DMS 273 treated with DMSO at 0.1 percent for 48 hours (cell line): ENCODE measurements at places on chromosomes 4 and X.

- DNase-seq = no peak
Measured at GRCh38 chr4:87211249-87211952, 9.0 kb downstream of the KLHL8 start.

- no peak for DNase-seq
Measured at GRCh38 chrX:80808881-80809411, 731 bp downstream of the BRWD3 start.

GRCh38 chrX:85620466-85620865 lies 241.0 kb upstream of the POF1B start:
- no peak for DNase-seq

GRCh38 chrX:85012098-85012497 lies 8.4 kb downstream of the APOOL start:
- no peak for DNase-seq

DNA sequence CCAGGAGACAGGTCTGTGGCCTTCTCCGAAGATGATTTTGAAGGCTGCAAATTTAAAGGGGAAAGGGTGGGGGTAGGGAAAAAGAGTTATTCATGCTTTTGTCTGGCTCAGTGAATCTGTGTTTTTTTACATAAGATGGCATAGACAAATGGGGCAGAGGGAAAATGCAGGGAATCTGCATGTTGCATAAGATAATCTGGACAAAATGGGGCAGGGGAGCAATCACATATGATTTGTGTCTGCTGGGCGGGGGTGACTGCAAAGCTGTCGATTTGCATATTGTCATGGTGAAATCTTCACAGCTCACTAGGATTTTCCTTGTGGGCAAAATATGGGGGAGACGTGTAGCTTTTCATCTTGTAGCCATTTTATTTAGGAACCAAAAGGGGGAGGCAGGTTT lies 29.4 kb upstream of the GYG2 start:
- no peak for DNase-seq

- DNase-seq = no peak
Measured at GRCh38 chr4:118756429-118756828, 71.2 kb downstream of the METTL14 start.

DNA sequence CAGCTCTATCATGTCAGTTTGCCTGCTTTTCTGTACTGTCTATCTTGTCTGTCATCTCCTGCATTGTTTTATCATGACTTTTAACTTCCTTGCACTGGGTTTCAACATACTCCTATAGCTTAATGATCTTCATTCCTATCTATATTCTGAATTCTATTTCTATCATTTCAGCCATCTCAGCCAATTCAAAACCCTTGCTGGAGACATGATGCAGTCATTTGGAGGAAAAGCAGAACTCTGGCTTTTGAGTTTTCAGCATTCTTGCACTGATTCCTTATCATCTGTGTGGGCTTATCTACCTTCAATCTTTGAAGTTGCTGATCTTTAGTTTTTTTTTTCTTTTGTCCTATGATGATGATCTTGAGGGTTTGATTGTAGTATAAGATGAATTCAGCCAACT lies 493.8 kb upstream of the GALNT7 start:
- DNase-seq = no peak

DNA sequence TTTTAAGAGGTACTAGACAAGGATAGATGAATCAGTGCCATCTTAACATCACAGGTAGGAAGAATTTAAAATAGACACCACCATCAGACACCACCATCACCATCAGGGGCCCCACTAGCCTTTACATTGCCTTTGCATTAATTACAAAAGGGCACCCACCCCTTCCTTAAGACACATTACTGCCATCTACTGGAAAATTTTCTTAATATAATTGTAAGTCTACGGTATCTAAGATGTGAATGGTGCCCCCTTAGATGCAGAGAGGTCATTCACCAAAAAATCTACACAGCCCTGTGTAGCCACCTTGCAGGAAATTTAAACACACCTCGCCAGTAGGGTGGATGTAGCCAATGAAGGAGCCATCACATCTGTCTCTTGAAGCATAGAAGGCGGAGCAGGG lies 184.1 kb downstream of the MID1IP1 start:
- DNase-seq = no peak

GRCh38 chr4:80243274-80244018 lies 23.0 kb upstream of the FGF5 start:
- DNase-seq = no peak

DNA sequence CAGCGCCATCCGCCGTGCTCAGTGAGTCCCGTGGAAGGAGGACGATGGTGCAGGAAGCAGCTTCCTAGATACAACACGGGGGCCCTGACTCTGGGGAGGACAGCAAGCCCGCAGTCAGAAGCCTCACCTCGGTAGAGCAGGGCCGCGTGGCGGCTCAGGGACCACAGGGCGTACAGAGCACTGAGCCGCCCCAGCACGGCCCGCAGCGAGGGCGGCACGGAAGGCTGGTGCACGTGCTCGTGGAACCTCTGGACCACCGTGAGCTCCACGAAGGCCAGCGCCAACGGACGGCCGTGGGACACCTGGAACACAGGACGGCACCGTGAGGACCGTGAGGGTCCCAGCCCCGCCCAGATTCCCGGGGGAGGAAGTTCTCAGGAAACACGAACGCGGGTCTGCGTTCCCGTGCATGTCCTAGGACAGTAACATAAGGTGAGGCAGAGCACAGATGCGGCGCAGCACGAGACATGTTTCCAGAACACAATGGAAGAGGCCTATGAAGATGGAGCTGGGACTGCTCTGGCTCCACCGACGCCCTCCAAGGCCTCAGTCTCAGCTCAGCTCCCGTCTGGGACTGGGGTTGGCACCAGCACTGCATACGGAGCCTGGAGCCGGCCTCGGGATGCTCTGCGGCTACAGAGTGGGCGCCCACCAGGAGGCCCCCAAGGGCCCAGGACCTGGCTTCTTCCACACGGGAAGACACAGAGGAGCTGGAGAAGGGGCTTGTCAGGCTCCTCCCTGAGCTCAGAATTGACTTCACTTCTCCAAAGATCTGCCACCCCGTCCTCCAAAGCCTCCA lies 65.5 kb downstream of the ACOX3 start:
- DNase-seq = no peak

DNA sequence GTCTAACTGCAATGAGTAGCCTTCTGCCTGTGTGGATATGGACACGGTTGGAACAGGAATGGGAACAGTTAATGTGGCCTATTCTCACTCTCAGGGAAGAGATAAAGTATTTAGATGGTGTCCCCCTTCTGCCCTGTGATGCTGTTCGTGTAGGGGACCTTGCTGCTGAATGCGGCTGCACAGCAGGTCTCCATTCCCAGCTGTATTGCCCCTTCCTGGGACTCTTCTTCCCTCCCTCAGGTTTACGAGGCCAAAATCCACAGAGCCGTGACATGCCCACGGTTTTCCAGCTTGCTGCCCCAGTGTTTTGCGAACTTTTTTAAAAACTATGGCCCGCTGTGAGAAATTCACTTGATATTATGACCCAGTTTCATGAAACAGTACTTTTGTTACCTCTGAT lies 50.3 kb downstream of the SNX25 start:
- no peak for DNase-seq

DNA sequence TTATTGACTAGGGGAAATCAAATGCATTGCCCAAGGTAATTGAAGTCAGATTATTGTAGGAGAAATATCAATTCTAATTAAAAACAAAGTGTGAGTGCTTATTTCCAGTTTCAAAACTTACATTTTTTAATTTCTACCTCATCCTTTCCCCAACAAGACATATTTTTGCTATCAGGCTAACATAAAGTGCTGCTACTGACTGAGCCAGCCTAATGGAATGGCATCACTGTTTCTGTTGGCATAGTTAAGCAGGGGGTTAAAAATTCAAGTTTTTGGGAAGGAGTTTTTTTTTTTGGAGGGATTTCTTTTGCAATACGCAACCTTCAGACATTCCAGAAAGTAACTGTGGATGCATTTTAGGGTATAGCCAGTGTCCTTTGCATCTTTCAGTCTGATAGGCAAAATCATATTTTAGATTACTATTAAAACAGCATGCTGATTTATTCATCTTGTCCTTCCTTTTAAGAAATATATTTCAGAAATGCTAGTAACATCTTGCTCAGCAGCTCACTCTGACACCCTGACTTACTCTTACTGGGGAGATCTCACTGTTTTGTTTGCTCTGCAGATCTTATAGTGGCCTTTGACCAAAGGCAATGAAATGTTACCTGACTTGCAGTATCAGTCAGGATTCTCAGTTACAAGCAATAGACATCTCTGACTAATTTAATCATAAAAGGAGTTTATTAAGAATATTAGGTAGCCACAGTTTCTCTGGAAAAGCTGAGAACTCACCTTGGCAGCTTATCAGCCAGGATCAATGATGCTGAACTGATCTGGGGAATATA lies 24.4 kb downstream of the GAB1 start:
- DNase-seq = no peak

GRCh38 chr4:6230827-6231662 lies 30.7 kb upstream of the JAKMIP1 start:
- DNase-seq = no peak

DNA sequence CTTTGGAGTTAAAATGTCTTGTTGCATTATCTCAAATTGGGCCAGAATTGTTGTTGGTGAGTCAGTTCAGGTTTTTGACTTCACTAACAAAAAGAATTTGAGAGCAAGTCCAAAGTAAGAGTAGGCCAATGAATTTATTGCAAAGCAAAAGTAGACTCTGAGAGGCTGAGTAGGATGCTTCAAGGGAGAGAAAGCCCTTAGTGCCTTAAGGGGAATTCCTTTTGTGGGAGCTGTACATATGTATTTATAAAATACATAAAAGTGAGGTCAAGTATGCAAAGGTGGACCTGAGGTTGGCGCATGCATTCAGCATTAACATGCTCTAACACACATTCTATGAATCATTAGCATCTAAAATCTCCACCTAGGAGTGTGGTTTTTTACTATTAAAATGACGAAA lies 565.4 kb downstream of the GRXCR1 start:
- DNase-seq = no peak
